Nephron progenitor cell (in vitro differentiated cells): ENCODE measurements at places on chromosomes 4 and X.

DNA sequence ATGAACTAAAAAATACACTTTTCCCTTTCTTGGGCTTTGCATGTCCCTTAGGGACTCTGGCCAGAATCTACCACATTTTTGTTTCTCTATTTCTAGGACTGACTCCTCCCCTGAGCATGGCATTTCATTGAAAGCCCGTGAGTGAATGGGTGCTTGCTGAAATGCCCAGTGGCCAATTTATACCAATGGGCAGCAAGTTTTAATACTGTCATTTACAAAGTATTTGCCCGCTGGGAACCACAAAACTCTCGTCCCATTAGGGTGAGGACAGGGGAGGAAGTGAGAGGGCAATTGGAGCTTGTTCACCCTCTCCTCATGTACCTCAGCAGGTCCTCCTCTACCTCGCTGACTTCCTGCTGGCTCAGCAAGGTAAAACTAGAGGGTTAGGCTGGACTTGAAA, 1.1 kb downstream of the SRPX2 start:
- no peak for DNase-seq

- no peak for DNase-seq
These were observed 40.5 kb downstream of the VEGFC start for GRCh38 chr4:176752191-176752749.

- no peak for DNase-seq
These were observed 61.6 kb downstream of the STX18 start for GRCh38 chr4:4480205-4480604.

GRCh38 chr4:154082760-154083535, 294.1 kb upstream of the SFRP2 start:
- DNase-seq = no peak

- DNase-seq = no peak
These were observed 24.5 kb downstream of the KIAA0232 start for GRCh38 chr4:6806924-6807626.

DNA sequence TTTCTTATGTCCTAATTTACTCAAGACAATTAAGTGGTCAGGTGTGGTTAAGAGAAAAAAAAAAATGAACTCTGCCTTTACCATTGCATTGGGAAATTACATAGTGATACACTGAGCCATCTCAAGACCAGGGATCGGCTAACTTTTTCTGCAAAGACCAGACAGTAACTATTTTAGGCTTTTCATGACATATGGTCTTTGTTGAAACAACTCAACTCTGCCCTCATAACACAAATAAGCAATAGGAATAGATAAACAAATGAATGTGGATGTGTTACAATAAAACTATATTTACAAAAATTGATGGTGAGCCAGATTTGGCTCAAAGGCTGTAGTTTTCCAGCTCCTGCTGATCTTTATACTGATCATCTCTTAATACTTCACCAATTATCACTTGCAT, 632.6 kb upstream of the INTU start:
- DNase-seq = no peak

- DNase-seq = no peak
These were observed 58.5 kb downstream of the PPA2 start for GRCh38 chr4:105415281-105415744.
